ENCODE measurements at places on chromosomes 4 and X. TPM values are rescaled to one million over a fixed set of nuclear protein-coding genes. Genes with fewer than 3 reads are reported as not detected.

The SASH3 gene
- 2.4 TPM for total RNA-seq

GRCh38 chr4:38759113-38759789 is 23.5 kb downstream of the TLR10 start:
- DNase-seq: peak; percentile 64

DNA sequence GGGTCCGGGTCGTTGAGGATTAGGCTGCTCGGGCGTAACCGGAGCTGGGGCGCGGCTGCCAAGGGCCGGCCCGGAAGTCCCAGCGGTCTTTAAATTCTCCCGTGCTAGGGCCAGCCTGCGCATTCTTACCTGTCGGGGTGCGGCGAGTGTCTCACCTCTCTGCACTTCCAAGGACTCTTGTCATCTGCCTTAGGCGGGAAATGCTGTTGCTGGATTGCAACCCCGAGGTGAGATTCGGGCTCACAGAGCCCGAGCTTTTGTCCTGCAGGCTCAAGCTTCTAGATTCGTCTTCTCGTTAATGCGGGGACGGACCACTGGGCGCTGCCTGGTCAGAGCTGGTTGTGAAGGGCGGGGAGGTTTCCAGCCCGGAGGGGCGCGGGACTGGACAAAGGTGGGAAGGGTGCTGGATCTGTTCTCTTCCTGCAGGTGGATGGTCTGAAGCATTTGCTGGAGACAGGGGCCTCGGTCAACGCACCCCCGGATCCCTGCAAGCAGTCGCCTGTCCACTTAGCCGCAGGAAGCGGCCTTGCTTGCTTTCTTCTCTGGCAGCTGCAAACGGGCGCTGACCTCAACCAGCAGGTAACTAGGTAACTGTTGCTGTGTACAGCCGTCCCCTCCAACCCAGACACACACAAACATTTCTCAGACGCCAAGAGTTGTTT is at the start of gene ANKRD37:
Gene ANKRD37, plus strand, starts transcription at position 118 of the 662 bp plus-strand sequence. Its CDS starts 83 bp downstream, at position 201.
- DNase-seq: peak; percentile 78

GRCh38 chr4:54100595-54101189 is 729 bp downstream of the GSX2 start:
- DNase-seq: no peak

DNA sequence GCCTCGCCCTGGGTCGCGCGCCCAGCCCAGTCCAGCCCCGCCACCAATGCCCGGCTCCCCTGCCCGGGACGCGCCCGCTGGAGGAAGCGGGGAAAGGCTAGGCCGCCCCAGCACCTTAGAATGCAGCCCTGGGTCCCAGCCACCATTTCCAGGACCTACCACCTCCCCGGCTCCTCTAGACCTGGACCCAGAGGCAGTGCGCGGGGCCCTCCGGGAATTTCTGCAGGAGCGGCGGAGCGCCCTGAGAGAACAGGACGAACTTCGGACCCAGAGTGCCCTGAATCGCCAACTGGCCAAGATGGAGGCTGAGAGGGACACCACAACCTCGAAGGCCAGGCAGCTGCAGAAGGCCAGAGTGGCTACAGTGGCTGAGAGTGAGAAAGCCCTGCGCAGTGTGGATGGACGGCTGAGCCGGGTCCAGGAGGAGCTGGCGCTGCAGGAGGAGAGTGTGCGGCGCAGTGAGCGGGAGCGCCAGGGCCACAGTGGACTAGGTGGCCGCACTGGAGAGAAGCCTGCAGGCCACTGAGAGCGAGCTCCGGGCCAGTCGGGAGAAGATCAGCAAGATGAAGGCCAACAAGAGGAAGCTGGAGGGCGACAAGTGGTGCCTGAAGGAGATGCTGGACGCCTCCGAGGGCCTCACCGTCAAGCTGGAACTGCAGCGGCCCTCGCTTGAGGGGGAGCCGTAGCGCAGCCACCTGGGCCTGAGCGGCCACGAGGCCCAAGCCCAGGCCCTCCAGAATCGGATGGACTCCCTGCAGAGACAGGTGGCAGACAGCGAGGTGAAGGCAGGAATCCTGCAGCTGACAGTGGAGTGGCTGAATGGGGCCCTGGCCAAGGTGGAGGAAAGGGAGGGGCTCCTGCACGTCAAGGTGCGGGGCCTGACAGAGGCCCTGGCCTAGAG is 15.5 kb downstream of the SMIM10L2A start:
- DNase-seq: no peak

- DNase-seq: no peak
Observed at GRCh38 chr4:121339824-121340223, 41.0 kb downstream of the QRFPR start.

The CSAG1 gene
- not detected for total RNA-seq

The FRG2 gene
- total RNA-seq: not detected

- DNase-seq: no peak
Observed at GRCh38 chr4:147461161-147461560, 19.7 kb upstream of the EDNRA start.

- DNase-seq: no peak
Observed at GRCh38 chr4:168059251-168059650, 33.1 kb upstream of the ANXA10 start.

DNA sequence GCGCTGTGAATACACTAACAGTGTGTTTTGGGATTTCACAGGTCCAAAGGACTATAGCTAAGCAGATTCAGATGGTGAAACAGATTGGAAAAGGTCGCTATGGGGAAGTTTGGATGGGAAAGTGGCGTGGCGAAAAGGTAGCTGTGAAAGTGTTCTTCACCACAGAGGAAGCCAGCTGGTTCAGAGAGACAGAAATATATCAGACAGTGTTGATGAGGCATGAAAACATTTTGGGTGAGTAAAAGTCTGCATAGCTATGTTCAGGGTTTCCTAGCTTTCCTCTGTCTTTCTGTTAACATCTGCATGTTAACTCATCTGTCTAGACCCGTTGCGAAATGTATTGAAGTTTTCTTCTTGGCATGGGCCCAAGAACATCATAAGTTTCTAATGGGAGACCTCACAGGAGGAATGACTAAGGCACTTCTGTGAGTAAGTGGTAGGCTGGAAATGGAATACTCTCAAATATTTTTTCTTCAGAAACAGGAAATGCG is 372.1 kb downstream of the BMPR1B start:
- DNase-seq: no peak

The TRIM61 gene
- total RNA-seq: 0.15 TPM

DNA sequence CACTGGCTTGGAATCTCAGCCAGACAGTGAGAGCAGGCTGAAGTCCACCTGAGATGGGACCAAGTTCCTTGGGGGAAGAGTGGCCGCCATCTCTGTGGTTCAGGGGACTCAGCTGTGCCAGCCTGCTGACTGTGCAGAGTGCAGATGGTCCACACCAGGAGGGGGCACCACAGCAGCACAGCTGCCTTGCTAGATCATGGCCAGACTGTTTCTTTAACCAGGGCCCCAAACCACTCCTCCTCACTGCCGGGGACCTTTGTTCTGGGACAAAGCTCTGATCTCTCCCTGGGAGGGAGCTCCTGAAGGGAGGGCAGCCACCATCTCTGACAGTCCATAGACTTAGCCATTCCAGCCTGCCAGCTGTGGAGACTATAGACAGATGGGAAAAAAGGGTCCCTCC is 2189.6 kb downstream of the PCDH7 start:
- no peak for DNase-seq

GRCh38 chr4:79578606-79579005 is 170.6 kb upstream of the GK2 start:
- no peak for DNase-seq

DNA sequence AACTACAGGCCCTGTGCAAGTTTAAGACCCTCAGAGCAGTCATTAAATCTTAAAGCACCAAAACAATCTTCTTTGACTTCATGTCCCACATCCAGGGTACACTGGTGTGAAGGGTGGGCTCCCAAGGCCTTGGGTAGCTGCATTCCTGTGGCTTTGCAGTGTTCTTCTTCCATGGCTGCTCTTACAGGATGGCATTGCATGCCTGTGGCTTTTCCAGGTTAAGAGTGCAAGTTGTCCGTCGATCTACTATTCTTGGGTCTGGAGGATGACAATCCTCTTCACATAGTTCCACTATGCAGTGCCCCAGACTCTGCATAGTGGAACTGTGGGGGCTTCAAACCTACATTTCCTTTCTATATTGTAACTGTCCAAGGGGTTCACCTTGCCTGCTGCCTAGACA is 494.5 kb downstream of the CFAP47 start:
- no peak for DNase-seq

- no peak for DNase-seq
Observed at GRCh38 chr4:65654976-65655375, 15.3 kb downstream of the EPHA5 start.

- DNase-seq: no peak
Observed at GRCh38 chr4:41504167-41504818, 33.7 kb upstream of the LIMCH1 start.
